NCI-H510A (cell line): ENCODE measurements at places on chromosomes 1 and 21.

DNA sequence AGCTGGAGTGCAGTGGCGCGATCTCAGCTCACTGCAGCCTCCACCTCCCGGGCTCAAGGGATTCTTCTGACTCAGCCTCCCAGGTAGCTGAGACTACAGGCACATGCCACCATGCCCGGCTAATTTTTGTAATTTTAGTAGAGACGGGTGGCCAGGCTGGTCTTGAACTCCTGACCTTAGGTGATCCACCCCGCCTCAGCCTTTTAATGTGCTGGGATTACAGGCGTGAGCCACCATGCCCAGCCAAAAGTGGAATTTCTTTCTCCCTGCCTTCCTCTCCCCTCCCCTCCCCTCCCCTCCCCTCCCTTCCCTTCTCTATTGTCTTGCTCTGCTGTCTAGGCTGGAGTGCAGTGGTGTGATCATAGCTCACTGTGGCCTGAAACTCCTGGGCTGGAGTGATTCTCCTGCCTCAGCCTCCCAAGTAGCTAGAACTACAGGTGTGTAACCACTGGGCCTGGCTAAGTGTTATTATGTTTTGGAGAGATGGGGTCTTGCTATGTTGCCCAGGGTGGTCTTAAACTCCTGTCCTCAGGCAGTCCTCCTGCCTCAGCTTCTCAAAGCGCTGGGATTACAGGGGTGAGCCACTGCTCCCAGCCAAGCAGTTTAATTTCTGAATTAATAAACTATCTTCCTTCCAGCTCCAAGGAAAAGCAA lies 10.0 kb upstream of the MACF1 start:
- DNase-seq, result no peak

DNA sequence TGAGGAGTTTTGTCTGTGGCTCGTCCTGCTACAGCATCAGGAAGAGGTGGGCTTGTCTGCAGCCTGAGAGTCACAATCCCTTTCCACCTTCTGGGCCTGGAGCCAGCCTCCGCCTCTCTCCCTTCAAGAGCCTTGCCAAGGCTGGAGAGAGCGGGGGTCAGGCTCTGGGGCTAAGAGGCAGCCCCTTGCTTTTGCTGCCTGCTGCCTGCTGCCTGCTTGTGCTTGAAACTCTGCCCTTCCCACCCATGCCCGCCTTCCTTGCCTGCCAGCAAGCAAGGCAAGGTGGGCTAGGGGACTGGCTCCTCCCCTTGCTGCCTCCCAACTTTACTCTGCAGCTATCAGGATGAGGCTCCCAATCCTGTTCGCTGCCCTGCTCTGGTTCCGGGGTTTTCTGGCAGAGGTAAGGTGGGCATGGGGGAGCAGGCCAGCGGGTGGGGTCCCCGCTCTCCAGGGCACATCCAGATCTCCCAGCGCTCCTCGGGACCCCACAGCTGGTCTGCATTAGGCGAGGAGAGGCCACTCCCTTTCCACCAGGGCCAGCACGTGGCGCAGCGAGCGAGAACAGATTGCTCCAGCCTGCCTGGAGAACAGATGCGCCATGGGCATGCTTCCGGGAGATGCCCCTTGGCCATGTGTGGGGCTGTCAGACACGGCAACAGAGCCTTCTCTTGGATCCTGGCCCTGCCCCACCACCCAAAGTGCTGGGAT lies 7.5 kb upstream of the PTPN7 start:
- DNase-seq, result no peak

DNA sequence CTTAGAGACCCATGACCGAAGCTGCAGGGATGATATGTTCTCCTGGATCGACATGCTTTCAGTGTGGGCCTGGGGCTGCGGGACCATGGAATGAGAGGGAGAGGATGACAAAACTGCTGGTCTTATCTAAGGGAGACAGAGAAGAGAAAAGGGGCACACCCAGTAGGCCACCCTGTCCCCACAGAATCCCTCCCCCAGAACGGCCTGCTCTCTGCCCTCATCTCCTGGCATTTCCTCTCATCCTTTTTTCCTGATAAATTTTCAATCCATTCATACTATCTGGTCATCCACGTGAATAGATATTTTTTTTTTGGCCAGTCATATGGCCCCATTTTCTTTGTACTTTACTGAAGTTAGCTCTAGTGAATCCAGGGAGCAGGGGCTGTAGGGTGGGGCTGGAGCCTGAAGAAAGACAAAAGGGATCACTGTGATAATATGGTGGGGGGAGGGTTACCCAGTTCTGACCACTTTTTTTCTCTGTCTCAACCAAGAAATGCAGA lies at the start of gene PKLR:
PKLR (minus strand) TSS at position 97 of the 500 bp plus-strand sequence; CDS start at position 54, 43 bp downstream.
- DNase-seq, result no peak

GRCh38 chr1:95984798-95985374 lies 736.7 kb upstream of the PTBP2 start:
- no peak for DNase-seq

GRCh38 chr1:186532466-186532865 lies 71.6 kb upstream of the PDC start:
- no peak for DNase-seq

- DNase-seq, result no peak
Observed at GRCh38 chr21:17925899-17926298, 106.7 kb upstream of the C21orf91 start.

GRCh38 chr1:186178426-186179043 lies 196.5 kb downstream of the TPR start:
- no peak for DNase-seq

DNA sequence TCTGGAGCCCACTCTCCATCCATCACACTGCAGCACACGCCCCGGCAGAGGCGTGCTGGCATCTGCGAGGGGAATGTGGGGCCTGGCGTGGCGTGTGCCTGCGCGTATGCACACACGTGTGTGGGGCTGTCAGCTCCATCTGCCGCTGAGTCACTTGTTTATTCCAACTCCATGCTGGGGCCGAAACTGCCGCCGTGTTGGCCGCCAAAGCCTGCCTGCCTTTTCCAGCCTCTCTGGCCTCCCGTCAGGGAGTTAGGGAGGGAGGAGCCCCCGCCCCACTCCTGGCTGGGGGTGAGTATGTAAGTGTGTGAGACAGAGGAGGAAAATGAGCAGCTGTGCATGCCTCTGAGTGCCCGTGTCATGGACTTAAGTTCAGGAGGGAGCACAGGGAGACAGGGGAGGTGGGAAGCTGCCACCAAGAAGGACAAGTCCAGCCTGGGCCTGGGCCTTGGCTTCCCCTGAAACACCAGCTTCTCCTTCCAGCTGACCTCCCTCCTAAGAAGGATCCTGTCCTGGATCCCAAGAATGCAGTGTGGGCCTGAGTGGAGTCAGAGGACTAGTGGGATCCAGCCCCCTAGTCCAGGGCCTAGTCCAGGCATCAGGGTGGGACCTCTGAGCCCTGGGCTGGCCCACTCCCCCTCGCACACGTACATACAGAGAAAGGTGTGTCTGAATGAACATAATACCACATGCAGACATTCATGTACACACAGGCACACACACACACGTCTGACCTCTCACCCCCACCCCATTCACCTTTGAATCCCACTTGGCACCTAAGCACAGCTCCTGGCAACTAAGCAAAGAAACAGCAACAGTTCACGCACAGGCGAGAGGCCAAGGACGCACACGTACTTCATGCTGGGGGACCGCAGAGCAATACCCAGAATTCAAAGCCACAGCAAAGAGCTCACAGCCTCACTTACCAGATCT lies 24.7 kb downstream of the MEF2D start:
- peak; percentile 64 for DNase-seq

- DNase-seq, result no peak
Observed at GRCh38 chr1:204523605-204524215, 7.5 kb downstream of the MDM4 start.

DNA sequence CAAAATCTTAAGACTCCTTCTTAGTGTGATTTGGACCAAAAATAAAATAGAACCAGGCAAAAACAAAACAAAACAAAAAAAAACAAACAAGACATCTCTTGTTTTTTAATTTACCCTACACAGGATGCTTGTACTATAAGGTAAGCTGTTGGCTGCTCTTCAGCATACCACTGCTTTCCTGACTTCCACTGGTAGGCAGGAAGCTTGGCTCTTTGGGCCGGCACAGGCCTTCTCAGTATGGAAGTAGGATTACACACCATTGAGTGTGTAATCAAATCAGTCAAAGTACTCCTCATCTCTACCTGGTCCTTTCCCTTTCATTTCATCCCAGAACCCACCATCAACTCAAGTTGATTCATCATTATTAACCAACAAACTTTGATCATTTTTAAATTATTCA lies 61.9 kb upstream of the RGS1 start:
- DNase-seq, result no peak
